ENCODE measurements at places on chromosomes 5 and 9.

DNA sequence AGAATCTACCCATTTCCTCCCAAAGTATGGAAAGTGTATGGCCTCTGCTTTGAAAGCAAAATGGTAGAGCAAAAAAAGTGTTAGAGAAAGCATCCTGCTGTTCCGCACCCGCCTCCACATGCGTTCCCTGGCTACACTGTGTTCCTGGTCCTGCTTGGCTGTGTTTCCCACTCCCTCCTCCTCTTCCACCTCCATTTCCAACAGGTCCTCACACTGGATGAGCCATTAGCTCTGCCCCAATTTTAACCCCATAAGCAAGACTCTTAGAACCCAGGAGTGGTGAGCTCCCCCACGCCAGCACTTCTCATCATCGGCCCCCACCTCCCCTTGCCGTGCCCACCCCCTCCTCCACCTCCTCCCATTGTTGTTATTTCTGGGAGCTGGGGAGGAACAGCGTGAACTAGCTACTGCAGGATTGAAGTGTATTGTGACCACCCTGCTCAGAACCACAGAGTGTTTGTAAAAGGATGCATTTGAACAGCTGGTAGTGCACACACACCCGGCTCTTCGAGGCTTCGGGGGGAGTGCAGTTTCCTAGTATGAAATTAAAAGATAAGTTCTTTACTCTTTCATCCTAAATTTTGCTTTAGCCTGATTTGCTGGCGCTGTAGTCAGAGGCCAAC lies 120.0 kb downstream of the PDZD2 start:
- DNase-seq = no peak

DNA sequence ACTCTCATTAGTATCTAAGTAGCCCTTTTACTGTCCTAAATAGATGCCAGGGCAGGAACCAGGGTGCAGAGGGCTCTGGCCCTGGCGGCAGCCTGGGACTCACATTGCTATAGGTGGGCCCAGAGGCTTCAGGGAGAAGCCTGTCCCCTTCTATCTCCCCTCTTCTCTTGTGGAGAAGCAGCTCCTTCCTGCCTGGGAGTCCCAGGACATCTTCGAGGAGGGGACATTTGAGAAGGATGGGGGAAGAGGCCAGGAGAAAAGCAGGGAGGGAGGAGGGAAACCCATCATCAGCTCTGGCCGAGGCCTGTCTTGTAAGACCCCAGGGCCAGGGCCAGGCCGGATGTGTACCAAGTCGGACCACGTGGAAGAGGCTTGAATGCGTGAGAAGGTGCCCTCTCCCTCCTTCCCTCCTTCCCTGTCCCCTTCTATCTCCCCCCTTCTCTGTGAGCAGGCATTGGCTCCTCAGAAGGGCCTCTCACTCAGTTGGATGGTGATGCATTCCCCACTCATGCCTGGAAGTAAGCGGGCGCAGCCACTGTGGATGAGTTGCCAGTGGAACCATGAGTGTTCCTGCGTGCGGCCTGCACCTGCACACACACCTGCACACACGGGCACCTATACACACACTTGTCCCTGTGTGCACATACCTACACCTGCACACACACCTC lies 20.7 kb upstream of the LPCAT1 start:
- no peak for DNase-seq

DNA sequence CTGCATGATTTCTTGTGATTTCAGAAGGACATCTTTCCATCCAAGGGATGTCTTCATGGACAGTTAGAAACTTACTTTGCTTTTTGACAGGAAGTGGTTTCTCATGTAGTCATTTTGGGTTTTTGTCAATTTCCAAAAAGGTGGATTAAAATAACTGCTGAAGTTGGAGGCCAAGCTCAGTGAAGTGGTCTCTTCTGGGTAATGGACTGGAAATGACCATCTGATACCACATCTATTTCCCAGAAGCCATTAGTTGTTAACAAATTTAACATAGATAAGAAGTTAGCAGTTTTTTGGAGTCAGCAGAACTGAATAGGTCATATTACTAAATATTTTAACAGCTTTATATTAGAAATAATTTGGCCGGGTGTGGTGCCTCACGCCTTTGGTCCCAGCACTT lies 86.2 kb upstream of the MYO10 start:
- no peak for DNase-seq

DNA sequence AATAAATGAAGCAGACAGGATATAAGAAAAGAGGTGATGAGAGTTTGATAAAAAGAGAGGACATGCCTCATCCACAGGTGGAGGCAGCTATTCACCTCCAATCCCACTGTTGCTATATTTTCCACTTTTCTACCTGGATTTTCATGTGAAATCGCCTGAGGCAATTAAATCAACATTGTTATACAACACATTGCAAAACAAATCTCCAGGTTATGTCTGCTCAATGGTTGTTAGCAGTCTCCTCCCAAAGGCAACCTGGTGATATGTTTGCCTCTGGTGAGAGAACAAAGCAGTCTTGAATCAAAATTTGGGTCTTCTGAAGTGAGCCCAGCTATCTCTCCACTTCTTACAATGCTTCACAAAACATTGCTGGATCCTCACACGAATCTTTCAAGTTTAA lies 30.0 kb downstream of the NREP start:
- no peak for DNase-seq

DNA sequence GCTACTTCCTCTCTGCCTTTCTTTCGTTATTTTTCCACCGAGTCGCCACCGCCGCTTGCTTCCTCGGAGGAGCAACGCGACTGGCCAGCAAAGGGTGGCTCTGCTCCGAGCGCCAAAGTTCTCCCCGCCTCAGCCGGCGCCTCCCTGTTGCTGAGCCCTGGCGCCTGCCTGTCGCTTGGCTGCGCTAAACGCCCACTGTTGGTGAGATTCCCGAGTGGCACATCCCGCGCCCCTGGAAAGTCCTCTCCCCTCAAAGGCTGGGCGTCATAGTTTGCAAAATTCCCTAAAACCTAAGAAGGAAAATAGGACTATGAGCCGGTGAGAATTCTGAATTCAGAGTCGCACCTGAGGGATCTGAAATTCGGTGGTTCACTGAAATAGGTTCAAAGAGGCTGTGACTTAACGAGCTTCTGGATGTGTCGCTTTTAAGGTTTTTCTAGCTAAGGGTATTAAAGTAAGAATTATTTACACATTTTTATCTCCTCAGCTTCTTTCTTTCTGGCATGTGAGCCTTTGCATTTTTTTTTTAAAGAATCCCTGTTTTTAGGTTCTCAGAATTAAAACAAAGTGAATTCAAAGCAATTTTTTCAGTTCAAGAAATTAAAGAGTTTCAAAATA lies at the start of gene GRIN3A:
Gene GRIN3A, minus strand, starts transcription at position 82 of the 618 bp plus-strand sequence. CDS start 668 bp downstream, outside the sequence.
- no peak for DNase-seq

DNA sequence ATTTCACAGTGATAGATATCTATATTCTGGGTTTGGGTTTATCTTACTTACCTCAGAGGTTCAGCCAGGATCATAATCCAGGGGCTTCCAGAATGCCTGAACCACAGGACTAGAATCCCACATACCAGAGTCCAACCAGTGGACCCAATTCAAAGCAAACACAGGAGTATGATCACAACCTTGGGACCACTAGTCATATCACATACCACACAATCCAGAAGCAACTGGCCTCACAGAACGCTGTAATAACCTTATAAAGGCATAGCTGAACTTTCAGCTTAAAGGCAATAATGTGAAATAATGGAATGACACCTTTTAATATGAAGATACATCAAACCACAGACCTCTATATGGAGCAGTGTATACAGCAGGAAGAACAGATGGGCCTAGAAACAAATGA lies 25.3 kb downstream of the RAPGEF6 start:
- no peak for DNase-seq

DNA sequence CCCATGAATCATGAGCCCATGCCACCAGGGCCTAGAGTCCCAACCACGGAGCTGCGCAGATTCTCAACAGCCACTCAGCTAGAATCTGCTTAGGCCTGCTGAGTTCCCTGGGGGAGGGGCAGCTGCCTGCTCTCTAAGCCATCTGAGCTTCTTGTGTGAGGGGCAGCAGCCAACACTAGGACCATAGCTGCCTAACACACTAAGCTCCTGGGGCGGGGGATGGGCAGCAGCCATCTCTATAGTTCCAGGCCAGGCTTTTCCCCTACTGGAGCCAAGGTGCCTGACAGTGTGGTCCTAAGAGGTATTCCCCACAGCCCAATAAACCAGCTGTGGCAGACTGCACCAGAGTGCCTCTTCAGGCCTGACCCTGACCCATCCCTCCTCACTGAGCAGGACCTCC lies 255.9 kb upstream of the ACO1 start:
- DNase-seq = no peak

DNA sequence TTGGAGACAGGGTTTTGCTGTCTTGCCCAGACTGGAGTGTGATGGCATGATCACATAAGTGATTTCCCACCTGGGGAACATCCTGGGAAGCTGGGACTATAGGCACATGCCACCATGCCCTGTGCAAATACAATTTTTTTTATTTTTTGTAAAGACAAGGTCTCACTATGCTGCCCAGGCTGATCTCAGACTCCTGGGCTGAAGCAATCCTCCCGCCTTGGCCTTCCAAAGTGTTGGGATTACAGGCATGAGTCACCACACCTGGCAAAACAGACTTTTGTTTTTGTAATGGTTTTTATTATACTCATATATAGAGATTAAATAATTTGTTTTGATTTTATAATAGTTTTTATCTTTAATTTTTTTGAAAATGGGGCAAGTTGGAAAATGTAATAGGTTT lies 14.7 kb downstream of the DNAJC25 start:
- no peak for DNase-seq

DNA sequence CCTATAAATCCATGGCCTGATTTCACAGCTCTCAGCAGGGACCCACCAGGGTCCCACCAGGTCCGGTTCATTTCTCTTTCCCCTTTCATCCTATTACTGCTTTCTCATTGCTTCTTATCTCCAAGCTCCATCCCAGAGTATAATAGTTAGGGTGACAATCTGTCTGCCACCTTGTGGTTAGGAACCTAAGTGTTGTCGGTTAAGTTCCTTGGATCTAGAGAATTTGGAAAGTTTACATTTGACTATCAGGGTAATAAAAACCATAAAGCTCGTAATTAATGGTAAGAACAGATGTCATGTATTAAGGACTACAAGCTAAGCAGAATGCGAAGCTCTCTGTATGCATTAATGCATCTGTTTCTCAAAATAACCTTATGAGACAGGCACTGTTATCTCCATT lies 259.1 kb downstream of the SH3GL2 start:
- DNase-seq = no peak

- no peak for DNase-seq
Measured at GRCh38 chr9:134559013-134559412, 82.6 kb upstream of the COL5A1 start.

GRCh38 chr5:155193029-155193428 lies 179.5 kb downstream of the KIF4B start:
- no peak for DNase-seq

Measured in stimulated activated CD8-positive, alpha-beta memory T cell treated with anti-CD3 and anti-CD28 coated beads, Interleukin-2, amount 100 ng/mL, for 1 hour (primary cell).